ENCODE measurements at places on chromosomes 5 and 9.

GRCh38 chr9:90189306-90189705 is 453.3 kb downstream of the DIRAS2 start:
- DNase-seq = no peak

DNA sequence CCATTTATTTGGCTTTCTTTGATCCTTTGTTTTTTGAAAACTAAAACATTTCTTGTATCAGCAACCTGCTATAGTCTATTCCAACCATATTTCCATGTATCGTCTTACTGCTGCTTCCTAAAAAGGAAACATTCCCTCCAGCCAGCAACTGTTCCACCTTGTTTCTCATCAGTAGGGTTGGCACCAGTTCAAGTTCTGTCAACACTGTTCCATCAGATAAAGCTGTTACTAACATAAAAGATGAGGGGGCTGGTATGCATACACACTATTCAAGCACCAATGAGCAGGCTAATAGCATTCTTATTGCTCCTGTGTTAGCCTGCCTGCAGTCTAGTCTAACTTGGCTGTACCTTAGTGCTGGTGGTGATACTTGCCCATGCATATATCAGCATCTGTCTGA is 178.3 kb downstream of the CWC27 start:
- no peak for DNase-seq

- no peak for DNase-seq
Observed at GRCh38 chr9:134413890-134414623, 87.8 kb downstream of the RXRA start.

GRCh38 chr9:2241461-2241835 is 226.3 kb downstream of the SMARCA2 start:
- no peak for DNase-seq

DNA sequence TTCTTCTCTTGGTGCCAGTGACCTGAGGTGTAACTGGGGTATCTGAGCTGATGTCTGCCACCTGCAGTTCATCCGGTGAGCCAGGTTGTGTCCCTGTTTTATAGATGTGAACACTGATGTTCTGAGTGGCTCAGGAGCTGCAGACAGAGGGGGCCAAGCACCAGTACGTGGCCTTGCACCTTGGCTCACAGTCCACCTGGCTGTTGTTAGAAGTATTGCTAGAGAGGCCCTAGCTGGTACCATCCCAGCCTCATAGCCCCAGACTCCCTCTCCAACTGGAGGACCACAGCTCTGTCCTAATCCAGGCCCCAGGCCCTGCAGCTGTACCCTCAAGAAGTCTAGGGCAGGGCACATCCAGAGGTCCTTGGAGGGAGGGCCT is 16.2 kb downstream of the PHF2 start:
- no peak for DNase-seq
